ENCODE measurements at places on chromosomes 5 and 9.

DNA sequence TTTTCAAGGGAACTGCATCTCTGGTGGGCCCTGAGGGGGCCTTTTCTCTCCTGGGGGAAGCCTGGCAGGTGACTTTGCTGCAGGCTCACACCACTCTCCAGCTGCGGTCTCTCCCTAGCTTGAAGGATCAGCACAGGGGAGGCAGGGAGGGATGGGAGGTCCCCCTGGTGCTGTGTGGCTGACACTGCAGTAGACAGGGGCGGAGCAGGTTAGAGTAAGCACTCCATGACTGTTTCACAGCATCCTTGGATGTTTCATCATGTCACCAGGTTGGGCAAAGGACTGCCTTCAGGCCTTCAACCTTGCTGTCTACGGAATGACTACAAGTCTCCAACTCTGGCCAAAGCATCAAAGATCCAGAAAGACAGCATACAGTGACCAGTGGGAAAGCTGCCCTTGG lies 470.7 kb downstream of the CDK5RAP2 start:
- no peak for DNase-seq

- DNase-seq = no peak
These were observed 32.9 kb upstream of the PDE8B start for GRCh38 chr5:77177576-77177975.

DNA sequence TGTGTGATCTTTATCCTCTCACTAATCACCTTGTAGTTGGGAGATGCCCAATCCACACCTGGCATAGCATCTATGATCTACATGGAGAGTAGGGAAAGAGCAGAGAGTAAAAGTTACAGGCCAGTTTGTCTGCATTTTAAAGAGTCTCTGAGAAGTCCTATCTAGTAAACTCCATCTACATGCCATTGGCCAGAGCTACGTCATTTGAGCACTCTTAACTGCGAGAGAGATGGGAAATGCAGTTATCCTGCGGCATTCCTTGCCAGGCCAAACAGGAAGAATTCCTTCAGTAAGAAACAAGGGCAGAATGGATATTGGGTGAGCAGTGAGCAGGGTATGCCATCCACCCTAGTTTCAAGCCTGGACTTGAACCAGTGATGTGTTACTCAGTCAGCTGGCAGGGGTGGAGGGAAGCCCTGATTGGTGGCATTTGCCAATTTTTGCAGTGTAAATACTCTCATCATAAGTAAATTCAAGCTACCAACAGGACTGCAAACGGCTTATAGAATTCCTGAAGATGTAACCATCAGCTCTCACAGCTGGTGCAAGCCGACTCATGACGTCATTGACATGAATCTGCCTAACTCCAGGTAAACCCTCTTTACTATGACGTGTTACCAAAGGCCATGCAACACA lies 156.8 kb upstream of the MSX2 start:
- no peak for DNase-seq

DNA sequence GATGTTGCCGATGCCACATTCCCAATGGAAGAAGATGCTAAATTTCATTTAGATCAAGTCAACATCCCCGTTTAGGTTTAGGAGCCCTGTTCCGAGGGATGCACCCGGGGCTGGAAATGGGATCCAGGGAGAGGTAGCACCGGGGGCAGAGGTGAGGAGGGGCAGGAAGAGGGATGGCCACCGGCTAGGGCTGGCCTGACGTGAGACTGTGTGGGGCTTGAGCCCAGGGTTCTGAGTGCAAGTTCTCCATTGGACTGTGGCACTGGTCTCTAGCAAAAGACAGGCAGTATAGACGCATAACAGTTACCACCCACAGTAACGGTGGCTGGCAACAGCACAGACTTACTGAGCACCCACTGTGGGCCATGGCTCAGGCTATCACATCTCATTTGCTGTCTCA lies 209.0 kb upstream of the MVB12B start:
- DNase-seq = no peak

DNA sequence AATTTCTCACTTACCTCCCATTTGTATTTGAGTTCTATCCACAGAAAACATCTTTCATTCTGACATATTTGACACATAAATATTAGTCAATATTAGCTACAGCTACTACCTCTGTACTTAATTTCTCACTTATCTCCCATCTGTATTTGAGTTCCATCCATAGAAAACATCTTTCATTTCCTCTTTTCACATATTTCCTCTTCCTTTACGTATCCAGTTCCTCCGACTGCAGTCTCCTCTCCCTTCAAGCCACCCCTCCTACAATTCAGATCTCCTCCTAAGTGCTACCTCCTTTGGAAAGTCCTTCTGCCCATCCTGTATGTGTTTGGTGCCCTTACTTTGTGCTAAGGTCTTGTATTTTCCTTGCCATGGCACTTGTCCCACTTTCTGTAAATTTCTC lies 1.6 kb downstream of the SREK1IP1 start:
- no peak for DNase-seq

Data from right hindlimb (tissue), 1 donor.